NCI-H2081 (cell line): ENCODE measurements at places on chromosomes 4 and X.

- no peak for DNase-seq
These were observed 62.2 kb upstream of the C1QTNF7 start for GRCh38 chr4:15365641-15366040.

DNA sequence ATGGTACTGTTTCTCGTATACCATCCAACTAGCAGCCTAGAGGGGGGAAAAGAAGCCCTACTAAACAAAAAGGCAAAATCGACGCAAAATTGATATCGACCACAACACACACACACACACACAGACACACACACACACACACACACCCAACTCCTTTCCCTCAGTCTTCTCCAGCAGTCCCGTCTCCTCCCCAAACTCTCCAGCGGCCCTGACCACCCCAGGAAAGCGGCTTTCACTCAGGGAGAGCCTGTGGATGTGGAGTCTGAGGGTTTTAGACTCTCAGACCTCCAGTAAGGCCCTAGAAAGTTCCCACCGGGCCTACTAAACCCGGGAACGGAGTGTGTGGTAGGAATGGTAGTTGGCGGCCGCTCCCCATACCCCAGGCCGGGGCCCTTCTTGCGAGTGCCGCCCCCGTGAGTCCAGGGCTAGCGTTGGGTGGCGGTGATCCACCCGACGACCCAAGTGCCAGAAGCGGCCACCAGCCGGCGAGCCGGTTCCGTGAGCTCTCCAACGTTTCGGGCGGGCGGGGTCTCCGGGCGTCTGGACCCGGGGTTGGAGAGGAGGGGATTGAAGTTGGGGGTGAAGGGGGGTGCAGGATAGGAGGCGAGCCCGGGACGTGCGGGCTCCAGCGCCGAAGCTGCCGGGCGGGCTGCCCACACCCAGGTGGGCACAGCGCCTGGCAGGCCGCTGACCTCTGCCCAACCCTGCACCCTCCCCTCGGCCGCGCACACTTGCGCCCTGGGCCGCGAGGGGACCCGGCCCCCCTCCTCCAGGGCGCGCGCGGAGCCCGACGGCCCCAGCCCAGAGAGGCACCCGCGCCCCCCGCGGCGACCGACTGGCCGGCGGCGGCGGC lies 13.7 kb downstream of the ARX start:
- DNase-seq: no peak

GRCh38 chr4:11175374-11175773 lies 253.3 kb downstream of the HS3ST1 start:
- DNase-seq: no peak

DNA sequence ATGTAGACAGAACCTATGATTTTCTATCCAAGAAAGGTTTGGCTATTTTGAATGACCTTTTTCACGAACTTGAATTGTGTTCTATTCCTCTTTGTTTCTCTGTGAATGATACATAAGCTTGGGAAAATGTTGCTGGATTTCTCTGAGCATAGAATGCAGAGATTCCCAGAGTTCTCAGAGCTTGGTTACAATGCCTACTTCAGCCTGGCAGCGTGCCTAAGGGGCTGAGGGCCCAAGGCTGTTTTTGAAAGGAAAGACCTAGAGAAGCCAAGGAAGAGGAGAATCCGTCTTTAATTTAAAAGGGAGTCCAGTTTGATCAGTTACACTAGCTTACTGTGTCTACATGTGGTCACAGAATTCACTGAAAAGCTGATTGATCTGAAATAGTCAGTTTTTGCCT lies 55.3 kb upstream of the CXorf51B start:
- DNase-seq: no peak

DNA sequence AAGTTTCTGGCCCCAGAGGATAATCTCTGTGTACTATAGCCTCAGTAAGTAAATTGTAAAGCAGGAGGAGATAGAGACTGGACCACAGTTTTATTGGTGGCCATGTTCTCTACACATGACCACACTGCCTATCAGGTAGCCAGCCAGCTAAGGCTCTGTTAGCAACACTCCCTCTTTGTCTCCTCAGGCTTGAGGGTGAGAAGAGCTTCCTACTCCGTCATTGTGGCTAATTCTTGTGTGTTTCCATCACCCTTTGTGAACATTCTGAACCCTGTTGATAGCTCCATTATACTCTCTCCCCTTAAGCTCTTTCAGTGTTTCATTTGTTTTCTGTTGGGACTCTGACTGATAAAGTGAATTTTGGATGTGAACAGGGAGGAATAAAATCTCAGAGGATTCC lies 233.4 kb downstream of the CFAP299 start:
- no peak for DNase-seq
